ENCODE measurements at places on chromosomes 5 and 9.

DNA sequence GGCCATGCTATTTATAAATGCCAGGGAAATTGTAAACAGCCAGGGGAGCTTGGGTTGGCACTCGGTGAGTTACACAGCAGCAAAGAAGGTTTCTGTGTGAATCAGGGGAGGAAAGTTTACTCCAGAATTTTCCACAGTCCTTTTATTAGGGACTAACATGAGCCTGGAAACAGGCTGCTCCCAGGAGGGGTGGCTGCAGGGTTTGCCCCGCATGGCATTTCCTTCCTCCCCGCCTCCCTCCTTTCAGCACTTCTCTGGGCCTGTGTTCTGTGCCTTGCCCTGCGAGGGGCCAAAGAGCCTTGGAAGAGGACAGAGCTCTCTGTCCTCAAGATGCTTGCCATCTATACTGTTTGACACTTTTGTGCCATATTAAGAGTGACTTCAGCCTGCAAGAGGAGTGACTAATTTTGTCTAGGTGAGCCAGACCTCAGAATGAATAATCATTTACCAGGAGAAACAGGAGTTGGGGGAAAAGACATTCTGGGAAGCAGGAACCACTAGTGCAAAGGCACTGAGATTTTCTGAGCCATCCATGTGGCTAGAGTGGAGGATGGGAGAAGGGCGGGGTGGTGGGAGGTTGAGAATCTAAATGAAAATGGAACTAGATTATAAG lies 1.8 kb downstream of the GSN start:
- no peak for DNase-seq

- no peak for DNase-seq
These were observed 10.0 kb upstream of the SLC12A7 start for GRCh38 chr5:1121891-1122290.

DNA sequence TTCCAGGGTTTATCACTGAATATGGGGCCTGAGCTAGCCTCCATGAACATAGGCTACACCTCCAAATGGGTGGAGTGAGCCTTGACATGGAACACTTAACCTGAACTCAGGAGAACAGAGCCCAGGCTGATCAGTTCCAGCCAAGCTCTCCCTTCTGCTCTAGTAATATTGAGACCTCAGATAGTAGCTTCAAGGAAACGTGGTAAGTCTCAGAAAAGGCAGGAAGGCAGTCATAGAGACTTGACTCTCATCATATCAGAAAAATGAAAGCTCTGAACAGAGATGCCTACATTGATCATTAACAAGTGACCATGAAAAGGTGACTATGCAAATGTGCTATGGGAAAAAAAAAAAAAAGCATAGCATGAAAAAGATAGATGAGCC lies 40.5 kb upstream of the MYO10 start:
- DNase-seq, result no peak

DNA sequence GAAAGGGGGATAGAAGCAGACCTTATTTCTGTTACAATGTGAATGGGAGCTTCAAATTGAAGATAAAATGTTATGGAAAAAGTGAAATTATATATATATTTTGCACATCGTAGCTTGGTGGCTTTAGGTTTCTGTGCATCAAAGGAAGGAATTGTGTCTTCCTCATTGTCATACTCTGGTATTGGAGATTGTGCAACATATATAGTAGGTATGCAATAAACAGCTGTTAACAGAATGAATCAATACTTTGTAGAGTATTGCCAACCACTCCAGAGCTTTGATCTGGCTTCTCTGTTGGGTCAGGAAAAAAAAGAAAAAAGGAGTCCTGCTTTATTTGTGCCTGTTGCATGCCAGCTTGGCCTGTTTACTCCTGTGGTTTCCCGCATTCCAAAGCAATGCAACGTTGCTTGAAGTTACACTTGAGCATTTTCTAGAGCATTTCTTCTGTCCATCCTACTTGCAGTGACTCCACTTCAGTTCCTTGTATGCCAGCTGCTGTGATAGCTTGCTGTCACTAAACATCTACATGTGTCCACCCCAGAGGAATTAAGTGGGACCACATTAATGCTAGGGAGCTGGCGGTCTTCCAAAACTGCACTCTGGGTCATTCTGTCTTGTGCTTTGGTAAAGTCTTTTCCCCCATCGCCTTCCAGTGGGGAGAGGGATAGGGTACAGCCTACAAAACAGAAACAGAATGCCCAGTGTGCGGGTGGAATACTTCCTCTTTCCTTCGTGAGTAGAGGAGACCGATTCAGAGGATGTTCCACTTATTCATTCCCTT lies 62.0 kb upstream of the MEF2C start:
- DNase-seq, result no peak

- no peak for DNase-seq
These were observed 6.2 kb downstream of the NKD2 start for GRCh38 chr5:1014781-1015221.

DNA sequence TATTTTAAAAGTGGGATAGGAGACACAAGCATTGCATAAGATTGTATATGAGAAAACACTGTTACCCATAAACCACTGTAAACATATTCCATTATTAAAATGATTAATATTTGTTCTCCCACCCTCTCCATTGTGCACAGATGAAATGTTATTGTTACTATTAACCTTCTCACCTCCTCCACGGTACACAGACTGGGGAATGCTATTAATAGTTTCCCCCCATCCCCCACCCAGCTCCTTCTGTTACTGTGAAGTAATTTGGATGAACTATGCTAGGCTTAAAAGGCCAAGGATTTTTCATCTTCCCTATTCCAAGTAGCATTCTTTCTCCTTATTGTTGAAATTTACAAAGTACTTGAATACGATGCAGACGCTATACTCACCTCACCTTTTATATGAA lies 91.4 kb downstream of the JAKMIP2 start:
- no peak for DNase-seq

Data from non-pigmented ciliary epithelial cell (primary cell).